NCI-H2171 treated with DMSO at 0.1 percent for 48 hours (cell line): ENCODE measurements at places on chromosomes 3 and 15.

DNA sequence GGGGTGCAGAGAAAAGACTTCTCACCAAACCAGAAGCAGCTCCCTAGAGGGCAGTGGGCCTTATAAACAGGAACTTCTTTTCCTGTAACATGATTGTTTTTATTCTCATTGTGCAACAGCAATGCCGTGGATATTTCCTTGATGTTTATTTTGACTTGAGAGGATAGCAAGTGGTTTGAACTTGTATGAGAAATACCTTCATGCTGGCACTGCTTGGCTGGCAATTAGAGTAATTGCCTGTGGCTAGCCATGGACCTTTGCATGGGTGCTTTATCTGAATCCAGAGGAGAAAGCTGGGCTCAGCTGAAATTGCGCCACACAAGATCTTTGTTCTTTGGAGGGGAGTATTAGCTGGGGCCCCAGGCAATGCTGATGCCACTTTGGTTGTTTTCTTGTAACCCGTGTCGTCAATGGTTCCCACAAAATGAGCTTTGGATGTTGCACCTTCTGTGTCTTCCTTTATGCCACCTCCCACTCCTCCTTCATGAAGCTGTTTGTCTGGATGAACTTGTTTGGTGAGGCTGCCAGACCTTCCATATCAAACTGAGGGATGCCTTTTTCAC is 37.9 kb downstream of the CMTM8 start:
- DNase-seq, result no peak

- no peak for DNase-seq
Observed at GRCh38 chr3:165406425-165406824, 210.2 kb upstream of the SLITRK3 start.

DNA sequence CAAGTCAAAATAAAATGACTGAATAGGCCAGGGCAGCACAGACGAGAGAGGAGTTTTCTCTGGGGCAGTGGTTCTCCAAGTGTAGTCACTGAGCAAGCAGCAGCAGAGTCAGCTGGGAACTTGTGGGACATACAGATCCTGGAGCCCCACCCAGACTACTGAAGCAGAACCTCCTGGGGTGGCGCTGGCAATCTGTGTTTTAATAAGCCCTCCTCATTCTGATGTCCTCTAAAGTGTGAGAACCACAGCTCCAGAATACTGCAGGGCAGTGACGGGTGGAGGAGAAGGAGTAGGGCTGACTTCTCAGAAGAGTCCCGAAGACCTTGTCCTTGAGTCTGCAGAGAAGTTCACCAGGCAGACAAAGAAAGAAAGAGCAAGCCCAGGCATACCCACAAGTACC is 251.3 kb upstream of the HES1 start:
- DNase-seq, result no peak

GRCh38 chr15:40722934-40723333 is 28.0 kb downstream of the RAD51 start:
- no peak for DNase-seq

DNA sequence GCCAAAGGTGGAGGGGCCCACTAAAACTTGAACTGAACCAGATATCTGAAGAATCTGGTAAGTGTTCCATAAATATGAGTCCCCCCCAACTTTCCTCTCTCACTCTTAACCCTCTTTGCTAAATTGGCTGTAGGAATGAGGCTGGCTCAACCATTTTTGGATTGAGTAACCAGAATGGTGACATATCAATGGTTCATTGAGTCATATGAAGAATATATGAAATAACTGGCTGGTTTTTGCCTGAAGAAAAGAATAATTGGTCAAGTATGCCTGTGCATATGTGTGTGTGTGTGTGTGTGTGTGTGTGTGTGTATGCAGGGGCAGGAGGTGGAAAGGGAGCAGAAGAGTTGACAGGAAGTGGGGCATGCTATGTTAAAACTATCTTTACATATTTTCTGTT is 472.9 kb upstream of the THBS1 start:
- DNase-seq, result no peak

- DNase-seq, result peak; percentile 50
Observed at GRCh38 chr15:68982976-68983563, 31.4 kb upstream of the NOX5 start.

- peak; percentile 53 for DNase-seq
Observed at GRCh38 chr15:64634576-64635498, 140.6 kb downstream of the RBPMS2 start.

- DNase-seq, result no peak
Observed at GRCh38 chr3:191005790-191006189, 143.3 kb upstream of the GMNC start.

DNA sequence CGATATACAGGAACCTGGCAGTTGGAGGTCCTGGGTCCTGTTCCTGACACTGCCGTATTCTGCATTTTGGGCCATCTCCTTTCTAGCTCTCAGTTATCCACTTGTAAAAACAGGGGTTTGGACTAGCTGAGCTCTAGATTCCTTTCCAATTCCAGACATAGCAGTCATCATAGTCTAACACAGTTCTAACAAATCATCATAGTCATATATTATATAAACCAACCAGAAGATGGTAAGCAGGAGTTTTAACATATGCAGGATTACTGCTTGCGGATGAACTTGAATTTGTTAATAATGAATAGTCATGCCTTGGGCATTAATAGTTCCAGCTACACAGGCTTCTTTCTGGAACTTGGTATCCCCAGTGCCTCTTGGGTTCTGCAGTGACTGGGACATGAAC is 26.6 kb downstream of the MASP1 start:
- DNase-seq, result no peak

DNA sequence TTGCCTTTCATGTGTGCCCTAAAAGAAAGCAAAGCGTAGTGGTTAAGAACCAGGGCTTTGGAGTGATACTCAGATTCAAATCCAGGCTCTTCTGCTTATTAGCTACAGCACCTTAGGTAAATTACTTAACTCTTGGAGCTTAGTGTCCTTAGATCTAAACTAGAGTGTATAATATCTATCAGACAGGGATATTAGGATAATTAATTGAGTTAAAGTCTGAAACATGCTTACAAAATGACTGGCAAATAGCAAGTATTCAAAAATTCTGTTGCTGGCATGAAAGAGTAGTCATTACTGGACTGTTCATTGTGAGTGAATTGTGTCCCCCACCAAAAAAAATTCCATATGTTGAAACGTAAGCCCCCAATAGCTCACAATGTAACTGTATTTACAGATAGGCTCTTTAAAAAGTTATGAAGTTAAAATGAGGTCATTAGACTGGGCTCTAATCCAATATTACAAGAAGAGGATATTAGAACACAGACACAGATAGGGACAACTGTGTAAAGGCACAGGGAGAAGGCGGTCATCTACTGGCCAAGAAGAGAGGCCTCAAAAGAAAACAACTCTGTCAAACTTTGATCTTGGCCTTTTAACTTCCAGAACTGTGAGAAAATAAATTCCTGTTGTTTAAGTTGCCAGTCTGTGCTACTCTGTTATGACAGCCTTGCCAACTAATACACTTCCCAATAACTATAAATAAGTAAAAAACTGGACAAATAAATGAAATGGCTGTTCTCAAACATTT is 60.4 kb upstream of the LRRC3B start:
- DNase-seq, result no peak

DNA sequence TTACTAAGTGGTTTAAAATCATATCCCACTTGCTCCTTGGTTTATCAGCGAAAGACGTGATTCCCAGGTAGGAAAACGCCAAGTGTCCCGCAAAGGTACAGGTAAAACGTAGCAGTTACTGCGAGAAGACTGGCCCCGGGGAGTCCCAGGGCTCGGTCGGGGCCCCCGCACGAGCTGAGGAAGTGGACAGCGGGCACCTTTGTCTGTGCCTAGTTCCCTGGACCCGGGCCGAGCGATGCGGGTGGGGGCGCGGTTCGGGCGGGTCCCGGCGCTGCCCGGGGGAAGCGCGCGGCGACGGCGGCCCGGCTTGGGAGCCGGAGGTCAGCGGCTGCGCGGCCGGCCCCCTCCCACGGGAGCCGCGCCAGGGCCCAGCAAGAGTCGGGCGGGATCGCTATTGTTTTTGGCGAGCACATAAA is 864 bp upstream of the NEO1 start:
- DNase-seq, result peak; percentile 47

DNA sequence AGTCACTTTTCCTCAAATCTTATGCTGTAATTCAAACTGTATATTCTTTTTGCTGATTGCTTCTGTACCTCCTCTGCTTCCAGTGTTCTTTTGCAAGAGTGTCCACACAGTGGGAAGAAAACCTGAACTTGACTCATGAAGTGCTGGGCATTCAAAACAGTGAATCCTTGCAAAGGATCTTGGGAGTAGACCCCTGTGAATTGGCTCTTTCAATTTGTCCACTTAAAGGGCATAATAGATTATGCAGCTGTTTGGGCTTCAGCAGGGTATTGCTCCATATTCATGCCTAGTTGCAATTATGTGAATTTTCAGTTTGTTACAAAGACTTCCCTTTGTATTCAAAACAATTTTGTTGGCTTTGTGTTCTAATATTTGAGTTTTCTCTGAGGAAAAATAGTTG is 11.4 kb downstream of the ZFAND6 start:
- DNase-seq, result no peak

GRCh38 chr3:58386626-58387365 is 46.8 kb downstream of the PDHB start:
- DNase-seq, result no peak

DNA sequence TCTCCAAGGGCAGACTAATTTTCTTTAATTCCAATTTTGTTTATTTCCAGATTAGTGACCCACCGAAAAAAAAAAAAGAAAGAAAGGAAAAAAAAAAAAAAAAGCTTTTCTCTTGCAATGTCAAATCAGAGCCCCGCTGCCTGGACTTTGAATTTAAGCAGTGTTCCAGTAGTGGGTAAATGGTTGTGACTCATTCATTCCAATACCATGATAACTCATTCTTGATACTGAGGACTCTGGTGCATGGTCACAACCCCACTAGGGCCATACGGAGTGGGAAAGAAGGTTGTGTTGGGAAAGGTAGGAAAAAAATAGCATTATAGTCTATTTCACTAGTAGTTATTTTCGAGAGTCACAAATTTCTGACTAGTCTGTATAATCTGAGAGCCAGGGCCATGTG is 59.1 kb upstream of the COL8A1 start:
- DNase-seq, result no peak
